ENCODE measurements at places on chromosomes 12 and 14. TPM values are rescaled to one million over a fixed set of nuclear protein-coding genes. Genes with fewer than 3 reads are reported as not detected.

DNA sequence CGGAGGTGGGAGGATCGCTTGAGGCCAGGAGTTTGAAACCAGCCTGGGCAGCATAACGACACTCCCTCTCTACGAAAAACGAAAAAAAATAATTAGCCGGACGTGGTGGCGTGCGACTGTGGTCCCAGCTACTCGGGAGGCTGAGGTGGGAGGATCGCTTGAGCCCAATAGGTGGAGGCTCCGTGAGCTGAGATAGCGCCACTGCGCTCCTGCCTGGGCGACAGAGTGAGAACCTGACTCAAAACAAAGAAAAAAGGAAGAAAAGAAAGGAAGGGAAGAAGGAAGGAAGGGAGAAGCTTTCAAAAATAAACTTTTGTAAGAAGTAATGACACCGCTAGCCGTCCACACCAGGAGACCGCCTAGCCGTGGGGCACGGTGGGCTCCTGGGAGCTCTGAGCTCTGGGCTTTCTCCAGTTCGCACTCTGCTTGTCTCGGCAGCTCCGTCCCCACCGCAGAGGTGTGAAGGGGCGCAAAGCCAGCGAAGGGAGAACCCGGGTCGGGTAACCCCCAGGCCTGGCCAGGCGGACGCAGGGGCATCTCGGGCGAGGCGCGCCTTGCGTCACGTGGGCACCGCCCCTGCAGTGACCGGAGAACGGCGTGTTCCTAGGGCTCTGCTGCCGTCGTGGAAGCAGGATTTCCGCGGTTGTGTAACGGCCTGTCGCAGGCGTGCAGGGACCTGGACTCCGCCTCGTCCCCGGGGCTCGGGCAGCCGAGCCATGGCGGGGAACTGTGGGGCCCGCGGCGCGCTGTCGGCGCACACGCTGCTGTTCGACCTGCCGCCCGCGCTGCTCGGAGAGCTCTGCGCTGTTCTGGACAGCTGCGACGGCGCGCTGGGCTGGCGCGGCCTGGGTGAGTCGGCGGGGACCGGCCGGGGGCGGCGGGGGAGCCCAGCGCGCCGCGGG is at the start of gene IRAK3:
TSS of gene IRAK3 (plus strand) at position 631 of the 902 bp plus-strand sequence. CDS start at position 717, 86 bp downstream.
- peak; percentile 86 for DNase-seq

DNA sequence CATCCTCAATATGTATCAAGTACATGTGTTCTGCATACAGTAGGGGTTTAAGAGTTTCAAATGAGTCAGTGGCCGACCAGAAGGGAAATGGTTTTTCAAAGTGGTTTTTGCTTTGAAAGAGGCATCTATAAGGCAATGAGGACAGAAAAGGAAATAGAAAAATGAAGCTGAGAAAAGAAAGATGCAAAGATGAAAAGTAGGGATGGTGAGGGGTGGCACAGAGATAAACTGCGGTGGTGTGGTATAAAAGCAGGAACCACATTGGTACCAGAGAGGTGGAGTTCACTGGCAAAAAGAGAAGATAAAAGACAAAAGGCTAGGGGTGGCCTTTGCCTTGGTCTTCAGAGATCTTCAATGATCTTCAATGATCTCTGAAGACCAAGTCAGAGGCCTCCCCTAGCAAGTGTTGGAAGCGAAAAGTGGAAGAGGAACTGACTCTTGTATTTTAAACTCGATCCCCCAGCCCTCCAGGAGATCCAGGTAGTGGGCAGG is 144.0 kb upstream of the KRR1 start:
- DNase-seq, result no peak

DNA sequence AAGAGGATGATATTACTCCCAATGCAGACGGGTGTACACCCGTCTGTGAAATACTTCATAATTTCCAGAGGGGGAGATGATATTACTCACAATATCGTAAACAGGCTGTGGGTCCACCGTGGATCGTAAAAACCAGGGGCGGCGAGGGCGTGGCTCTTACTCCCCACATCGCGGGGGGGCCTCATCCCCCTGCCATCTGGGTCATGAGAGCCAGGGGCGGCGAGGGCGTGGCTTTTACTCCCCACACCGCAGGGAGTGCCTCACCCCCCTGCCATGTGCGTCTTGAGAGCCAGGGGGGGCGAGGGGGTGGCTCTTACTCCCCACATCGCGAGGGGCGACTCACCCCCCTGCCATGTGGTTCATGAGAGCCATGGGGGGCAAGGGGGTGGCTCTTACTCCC is 86.2 kb upstream of the GNG2 start:
- no peak for DNase-seq

Gene GPRC5D
- not detected for total RNA-seq

DNA sequence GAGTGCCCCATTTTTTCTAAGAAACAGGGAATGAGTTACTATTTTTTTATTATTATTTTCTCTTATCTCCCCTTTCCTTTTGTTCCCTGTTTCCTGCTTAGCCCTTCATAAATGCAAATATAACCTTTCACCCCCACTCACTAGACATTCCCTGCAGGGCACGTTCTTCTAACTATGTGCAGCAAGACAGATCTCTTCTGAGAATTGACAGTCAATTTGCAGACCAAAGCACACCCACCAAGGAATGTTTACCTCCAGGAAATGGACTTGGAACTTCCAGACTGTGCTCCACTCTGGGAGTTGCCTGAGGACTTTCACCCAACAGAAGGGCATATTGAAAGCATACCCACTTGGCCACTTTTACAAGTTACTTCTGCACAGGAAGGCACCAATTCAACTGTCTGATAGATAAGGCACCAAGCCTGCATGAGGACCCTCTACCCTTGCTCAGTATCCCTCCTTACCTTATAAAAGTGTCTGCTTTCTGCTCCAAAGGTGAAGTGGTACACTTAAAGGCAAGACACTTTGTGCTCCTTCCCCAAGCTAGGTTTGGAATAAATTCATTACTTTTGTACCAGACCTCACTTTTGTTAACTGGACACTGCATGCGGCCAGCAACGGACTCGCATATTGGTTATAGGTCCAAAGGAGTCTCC is 6.5 kb downstream of the TAS2R19 start:
- no peak for DNase-seq

- DNase-seq, result no peak
These were observed 395.1 kb upstream of the RGS6 start for GRCh38 chr14:71536927-71537772.

GRCh38 chr12:129700036-129700435 is 203.8 kb downstream of the TMEM132D start:
- DNase-seq, result no peak

GRCh38 chr14:42224053-42224888 is 617.6 kb downstream of the LRFN5 start:
- DNase-seq, result peak; percentile 93

Gene CARMIL3
- total RNA-seq, result 4.4 TPM

- no peak for DNase-seq
These were observed 88.9 kb downstream of the NUMB start for GRCh38 chr14:73369428-73369827.

All from endodermal cell (in vitro differentiated cells).